ENCODE measurements at places on chromosomes 2 and 18.

GRCh38 chr2:241857041-241857541, 1.6 kb downstream of the PDCD1 start:
- DNase-seq: no peak

DNA sequence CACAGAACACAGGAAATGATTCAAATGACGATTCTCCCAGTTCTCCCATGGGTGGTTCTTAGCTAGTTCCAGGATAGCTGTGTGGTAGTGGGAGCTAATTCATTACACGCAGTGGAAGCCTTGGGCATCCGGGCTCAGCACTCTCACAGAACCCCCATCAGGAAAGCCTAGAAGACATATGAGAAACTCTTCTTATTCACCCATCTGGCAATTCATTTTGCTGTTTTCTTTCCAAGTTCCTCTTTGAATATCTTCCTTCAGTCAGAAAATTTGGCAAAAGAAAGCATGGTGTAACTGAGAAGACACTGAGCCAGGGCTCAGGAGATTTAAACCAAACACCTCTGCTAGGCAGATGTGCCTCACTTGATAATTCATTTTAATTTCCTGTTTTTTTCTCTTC, 85.2 kb upstream of the FN1 start:
- DNase-seq: no peak

DNA sequence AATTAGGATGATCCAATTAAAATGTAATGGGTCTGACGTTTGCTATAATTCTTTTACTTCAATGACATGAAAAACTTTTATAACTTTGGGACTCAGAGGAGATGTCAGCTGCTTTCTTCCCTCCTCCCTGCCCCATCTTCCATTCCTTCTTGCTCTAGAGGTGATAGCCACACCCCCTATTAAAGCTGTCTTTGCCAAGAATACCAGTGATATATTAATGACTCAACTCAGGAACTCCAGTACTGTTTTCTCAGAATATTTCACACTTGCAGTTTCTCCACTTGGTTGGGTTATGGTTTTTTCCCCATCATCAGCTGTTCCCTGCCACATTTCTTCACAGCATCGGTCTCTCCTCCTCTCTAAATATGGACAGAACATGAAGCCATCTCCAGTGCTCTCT, 184.0 kb downstream of the KCNE4 start:
- DNase-seq: no peak

DNA sequence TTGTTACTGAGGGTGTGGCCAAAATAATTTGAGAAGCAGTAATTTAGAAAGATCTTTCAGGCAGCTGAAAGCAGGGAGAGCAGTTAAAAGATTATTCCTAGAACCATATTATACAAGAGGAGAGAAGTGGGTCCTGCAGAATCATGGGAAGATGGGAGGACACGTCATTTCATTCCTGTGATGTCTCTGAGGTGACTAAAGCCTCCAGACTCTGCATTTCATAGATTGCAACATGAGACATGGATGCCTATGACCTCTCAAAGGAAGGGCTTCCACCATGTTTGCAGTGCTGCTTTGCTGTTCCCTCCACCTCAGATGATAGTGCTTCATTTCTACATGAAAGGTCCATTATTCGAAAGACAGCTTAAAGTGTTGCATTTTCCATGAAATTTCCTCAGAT, 788.4 kb downstream of the TSN start:
- no peak for DNase-seq

DNA sequence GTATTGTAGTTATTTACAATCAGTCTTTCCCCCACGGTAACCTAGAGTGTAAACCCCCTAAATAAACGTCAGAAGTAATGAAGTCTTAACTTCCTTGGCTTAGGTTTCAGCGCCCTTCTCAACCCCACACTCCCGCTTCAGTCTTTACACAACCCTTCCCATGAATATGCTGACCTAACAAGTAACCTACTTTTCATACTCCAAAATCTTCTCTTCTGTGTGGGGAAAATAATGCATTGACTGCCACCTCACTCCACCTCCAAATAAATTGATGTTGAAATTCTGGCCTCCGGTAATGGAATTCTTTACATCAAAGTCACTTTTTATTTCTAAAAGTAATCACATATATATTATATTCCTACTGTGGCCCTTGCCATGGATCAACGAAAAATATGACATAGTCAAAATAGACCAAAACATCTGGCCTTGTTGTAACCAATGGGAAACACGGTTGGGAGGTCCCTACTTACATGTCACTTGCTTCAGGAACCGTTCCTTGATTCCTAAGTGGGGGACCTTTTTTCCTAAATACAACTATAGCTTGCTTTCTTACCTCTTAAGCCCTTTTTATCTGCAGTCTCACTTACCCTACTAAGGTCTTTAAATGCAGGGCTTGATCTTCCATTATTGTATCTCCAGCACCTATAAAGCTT, 961 bp downstream of the GEN1 start:
- no peak for DNase-seq

- no peak for DNase-seq
Measured at GRCh38 chr18:73843455-73843854, 304.2 kb downstream of the FBXO15 start.

- DNase-seq: no peak
Measured at GRCh38 chr2:204226305-204226880, 289.8 kb downstream of the ICOS start.

GRCh38 chr2:143489145-143489544, 359.9 kb downstream of the ARHGAP15 start:
- no peak for DNase-seq

DNA sequence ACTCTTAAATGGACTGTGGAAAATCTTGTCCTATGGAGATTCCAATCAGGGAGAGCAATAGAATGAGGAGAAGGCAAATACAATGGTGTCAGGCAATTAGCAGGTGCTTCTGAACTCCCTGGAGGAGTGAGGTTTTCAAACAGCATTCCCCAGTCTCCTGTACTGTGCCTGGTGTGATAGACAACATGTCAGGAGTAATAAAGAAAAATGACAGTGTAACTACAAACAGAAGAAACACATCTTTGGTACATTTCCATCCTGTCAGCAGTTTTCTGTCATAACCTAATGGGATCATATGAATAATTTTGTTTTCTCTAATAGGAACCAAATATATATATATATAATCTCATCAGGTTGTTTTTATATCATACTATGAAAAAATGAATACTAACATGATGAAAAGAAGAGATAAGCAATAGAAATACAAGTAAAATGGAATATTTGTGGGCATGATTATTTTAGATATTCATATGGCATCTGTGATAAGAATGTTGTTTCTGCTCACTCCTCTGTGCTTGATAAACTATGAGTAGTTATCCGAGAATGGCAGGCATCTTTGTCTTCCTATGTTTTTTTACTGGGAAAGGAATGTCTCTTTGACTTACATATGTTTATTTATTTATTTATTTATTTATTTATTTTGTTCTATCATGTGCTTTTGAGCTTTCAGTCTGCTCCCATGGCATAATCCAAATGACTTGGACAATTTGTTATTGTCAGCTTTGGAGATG, 441.7 kb downstream of the TXNL1 start:
- DNase-seq: no peak

DNA sequence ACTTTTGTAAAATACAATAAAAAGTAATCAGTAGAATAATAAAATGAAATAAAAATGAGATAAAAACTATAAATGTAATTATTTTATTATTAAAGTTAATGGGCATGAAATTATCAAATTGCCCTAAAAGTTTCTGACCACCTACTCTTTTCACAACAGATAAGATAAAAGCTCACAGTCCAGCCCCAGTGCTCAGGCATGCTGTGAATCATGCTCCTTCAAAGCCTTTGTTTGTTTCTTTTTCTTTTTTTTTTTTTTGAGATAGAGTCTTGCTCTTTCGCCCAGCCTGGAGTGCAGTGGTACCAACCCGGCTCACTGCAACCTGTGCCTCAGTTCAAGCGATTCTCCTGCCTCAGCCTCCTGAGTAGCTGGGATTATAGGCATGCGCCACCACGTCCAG, 181.7 kb downstream of the ANKRD44 start:
- DNase-seq: no peak

GRCh38 chr2:69604836-69605235, 38.7 kb downstream of the AAK1 start:
- no peak for DNase-seq

- no peak for DNase-seq
Measured at GRCh38 chr18:13443552-13443951, 225.0 kb downstream of the LDLRAD4 start.

- DNase-seq: no peak
Measured at GRCh38 chr2:231632559-231633142, 40.0 kb downstream of the TEX44 start.

GRCh38 chr2:150978053-150978452, 283.6 kb downstream of the RBM43 start:
- no peak for DNase-seq

DNA sequence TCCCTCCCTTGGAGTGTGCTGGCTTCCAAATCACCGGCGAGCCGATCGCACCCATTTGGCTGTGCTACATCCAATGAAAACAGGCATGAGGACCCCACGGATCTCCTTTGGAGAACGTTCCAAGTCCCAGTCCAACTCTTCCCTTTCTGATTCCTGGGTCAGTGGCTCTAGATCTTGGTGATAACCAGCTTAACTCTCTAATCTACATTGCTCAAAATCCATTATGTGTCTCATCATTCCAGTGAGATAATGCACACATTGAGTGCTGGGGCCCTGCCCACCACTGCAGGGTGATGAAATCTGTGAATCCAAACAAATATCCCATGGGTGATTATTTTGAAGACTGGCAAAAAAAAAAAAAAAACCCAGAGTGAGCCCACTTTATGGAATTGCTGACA, 232.7 kb upstream of the COPS8 start:
- DNase-seq: no peak

DNA sequence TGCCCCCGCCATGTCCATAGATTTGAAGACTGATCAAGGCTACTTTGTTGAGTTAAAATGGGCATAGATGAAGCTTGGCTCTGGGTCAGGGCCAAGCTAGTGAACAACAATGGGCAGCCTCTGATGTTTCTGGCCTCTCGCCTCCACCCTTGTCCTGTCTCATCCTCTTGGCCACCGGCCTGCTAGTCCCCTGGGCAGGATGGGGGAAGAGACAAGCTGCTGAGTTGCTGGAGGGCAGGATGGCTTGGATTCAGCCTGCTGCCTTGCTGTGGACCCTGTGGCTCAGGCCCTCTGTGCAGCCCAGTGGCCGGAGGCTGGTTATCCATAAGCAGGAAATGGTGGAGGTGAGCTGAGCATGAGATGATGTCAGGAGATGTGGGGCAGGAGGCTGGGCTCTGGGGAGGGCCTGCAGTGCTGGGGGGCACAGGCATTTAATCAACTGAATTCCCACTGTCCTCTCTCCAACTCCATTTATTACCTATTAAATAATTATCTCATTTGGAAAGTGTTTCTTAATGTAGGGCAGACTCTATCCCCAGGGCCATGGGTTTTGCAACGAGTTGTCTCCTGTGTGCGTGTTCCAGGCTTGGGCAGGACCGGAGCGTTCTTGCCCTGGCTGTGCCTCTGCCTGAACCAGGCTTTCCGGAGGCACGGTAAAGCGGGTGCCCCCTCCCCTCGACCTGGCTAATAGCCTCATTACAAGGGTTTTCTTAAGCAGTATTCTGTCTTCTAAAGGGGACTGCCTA, 122.9 kb downstream of the GLI2 start:
- no peak for DNase-seq

- no peak for DNase-seq
Measured at GRCh38 chr18:27797484-27797883, 379.4 kb downstream of the CDH2 start.

GRCh38 chr2:69366-70344, 23.4 kb upstream of the FAM110C start:
- no peak for DNase-seq

GRCh38 chr2:144904612-144905011, 384.7 kb upstream of the ZEB2 start:
- DNase-seq: no peak

GRCh38 chr2:112728378-112729175, 7.8 kb downstream of the NT5DC4 start:
- no peak for DNase-seq

DNA sequence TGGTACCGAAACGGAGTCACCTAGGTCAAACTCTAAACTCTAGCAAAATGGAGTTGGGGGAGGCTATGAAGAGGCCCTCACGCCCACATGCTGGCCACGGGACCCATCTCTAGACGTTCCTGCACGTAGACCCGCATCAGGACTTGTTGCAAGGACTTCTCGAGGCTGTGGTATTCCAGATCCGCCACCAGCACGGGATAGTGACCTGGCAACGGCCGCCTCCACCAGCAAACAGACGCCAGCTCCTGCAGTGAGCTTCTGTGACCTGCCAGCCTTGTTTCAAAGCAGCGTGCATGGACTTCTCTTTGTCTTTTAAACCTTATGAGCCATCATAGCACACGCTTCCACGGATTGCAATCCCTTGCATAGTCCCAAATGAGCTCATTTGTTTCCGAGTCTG, 40.3 kb upstream of the RALBP1 start:
- DNase-seq: no peak

DNA sequence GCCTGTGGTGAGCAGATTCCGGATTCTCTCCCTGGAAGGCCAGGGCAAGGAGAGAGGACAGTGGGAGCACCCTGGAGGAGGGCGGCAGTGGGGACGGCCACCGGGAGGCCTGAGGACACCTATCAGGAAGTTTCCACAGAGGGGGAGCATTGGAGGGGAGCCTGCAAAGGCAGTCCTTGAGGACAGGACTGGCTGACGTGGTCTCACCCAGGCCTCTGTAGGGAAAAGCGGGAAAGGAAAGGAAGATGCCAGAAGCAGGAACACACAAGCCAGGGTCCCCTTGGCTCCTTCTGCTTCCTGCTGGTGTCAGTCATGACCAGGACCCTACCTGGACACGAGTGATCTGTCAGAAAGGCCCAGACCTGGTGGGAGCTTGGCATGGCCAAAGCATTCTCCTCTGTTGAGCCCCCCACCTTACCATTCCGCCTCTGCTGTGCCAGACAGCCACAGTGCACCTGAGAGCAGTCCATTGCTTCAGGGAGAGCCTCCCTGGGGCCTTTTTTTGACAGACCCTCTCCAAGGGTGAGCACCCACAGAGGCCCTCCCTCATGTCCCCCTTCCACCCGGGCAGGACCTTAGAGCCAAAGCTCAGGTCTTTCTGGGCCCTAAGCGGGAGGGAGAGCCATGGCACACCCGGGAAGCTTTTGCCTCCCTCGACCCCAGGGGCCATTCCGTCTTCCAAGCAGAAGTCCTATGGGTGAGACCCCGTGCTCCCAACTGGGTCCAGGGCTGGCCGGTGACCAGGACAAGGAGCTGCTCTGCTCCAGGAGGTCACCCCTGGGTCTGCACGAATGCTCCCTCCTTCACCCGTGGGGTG, 333.1 kb downstream of the DYSF start:
- no peak for DNase-seq

- DNase-seq: no peak
Measured at GRCh38 chr2:71566372-71566771, 113.0 kb downstream of the DYSF start.

DNA sequence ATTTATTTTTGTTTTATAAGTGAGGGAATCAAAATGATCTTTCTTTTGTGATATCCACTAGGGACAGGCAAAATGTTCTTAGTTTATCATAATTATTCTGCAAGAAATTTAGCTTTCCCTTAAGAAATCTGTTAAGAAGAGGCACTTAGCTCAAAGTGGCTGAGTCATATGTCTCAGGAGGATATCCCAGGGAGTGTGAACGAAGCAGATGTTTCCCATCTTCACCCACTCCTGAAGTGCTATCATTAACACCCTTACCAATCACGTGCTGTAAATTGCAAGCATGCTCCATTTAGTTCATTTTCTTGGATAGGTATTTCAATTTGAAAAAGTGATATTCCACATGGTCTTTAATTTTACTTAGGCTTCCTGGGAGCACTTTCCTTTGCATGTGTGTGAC, 774.3 kb upstream of the TMEFF2 start:
- no peak for DNase-seq

All from nucleus accumbens (tissue), 56 donors.